Lower lobe of right lung (tissue), 2 donors: ENCODE measurements at places on chromosomes 2 and 18. TPM values are rescaled to one million over a fixed set of nuclear protein-coding genes. Genes with fewer than 3 reads are reported as not detected.

DNA sequence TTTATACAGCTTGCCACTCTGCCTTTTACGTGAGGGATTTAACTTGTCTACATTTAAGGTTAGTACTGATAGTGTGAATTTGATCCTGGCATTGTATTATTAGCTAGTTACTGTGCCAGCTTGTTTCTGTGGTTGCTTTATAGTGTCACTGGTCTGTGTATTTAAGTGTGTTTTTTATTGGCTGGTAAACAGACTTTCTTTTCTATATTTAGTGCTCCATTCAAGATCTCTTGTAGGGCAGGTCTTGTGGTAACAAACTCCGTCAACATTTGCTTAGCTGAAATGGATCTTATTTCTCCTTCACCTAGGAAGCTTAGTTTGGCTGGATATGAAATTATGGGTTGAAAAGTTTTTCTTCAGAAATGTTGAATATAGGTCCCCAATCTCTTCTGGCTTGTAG, 1971.0 kb upstream of the LRRTM1 start:
- H3K27ac ChIP-seq, result no peak overlapping the region
- H3K36me3 ChIP-seq, result no peaks in the 10 kb centered on the region
- no peaks in the 10 kb centered on the region for H3K27me3 ChIP-seq
- no peaks in the 10 kb centered on the region for H3K4me1 ChIP-seq

GRCh38 chr2:222819722-222820333, 41.0 kb upstream of the ACSL3 start:
- no peaks in the 10 kb centered on the region for H3K4me1 ChIP-seq
- no peak overlapping the region for H3K4me3 ChIP-seq
- H3K36me3 ChIP-seq, result no peaks in the 10 kb centered on the region

KIAA2012 gene
- total RNA-seq, result 2.8 TPM

DNA sequence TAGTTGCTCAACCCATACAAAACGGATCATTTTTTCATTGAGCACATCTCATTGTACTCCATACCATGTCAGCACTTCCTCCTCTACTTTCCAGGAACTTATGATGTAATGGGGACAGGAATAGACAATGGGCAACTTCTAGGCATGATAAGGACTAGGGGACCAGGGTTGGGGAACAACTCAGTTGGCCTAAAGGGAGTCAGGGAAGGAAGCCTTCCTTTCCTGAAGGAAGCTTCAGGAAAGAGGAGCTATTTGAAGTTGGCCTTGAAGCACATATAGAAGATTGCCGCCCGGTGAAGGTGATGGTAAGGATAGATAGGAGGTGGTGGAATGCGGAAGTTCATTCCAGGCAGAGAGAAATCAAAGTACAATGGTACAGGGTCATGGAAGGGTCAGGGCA, 283.9 kb downstream of the SLC8A1 start:
- no peak overlapping the region for H3K4me3 ChIP-seq
- DNase-seq, result no peak
- peaks cover 12% of the 10 kb centered on the region for H3K4me1 ChIP-seq
- no peaks in the 10 kb centered on the region for H3K36me3 ChIP-seq
- no peaks in the 10 kb centered on the region for H3K27me3 ChIP-seq
- no peak overlapping the region for H3K27ac ChIP-seq

- peaks cover 8% of the 10 kb centered on the region for H3K36me3 ChIP-seq
- no peak overlapping the region for H3K27ac ChIP-seq
- DNase-seq, result no peak
- H3K4me1 ChIP-seq, result peaks cover 6% of the 10 kb centered on the region
- H3K27me3 ChIP-seq, result no peaks in the 10 kb centered on the region
These were observed 148.9 kb downstream of the AGPS start for GRCh38 chr2:177541258-177541991.

GRCh38 chr2:241753493-241753892, 19.1 kb downstream of the D2HGDH start:
- no peak for DNase-seq
- H3K4me1 ChIP-seq, result no peaks in the 10 kb centered on the region
- H3K36me3 ChIP-seq, result peaks cover 56% of the 10 kb centered on the region
- H3K4me3 ChIP-seq, result no peak overlapping the region
- H3K27me3 ChIP-seq, result no peaks in the 10 kb centered on the region

ACVR1C gene
- 1.7 TPM for total RNA-seq

FAP gene
- total RNA-seq, result 3.4 TPM

DNA sequence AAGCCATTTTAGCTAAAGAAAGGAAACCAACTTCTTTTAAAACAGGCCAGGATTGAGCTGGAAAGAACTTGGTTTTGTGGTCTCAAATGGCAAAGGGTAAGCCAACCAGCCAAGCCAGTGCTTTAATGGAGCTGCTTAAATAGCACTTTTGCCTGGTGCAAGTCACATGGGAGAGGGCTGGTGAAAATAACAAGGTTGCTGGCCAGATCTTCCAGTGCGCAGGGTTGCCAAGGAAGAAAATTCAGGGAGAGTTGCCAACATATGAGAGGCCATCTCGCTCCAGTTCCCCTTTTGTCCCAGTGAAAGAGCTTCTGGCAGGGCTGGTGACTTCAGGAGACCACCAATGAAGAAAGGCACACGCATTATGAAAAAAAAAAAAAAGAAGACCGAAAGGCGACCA, 57.3 kb downstream of the IRS1 start:
- DNase-seq, result no peak
- no peaks in the 10 kb centered on the region for H3K27me3 ChIP-seq
- peaks cover 33% of the 10 kb centered on the region for H3K4me1 ChIP-seq
- peak overlapping the region; percentile 4 for H3K27ac ChIP-seq
- H3K4me3 ChIP-seq, result no peak overlapping the region
- no peaks in the 10 kb centered on the region for H3K36me3 ChIP-seq

- H3K27ac ChIP-seq, result no peak overlapping the region
- no peaks in the 10 kb centered on the region for H3K4me1 ChIP-seq
- no peaks in the 10 kb centered on the region for H3K27me3 ChIP-seq
- H3K36me3 ChIP-seq, result no peaks in the 10 kb centered on the region
- H3K4me3 ChIP-seq, result no peak overlapping the region
These were observed 38.2 kb downstream of the FHOD3 start for GRCh38 chr18:36335476-36336279.

GRCh38 chr2:182906454-182906853, 40.0 kb upstream of the FRZB start:
- no peak overlapping the region for H3K27ac ChIP-seq
- peaks cover 8% of the 10 kb centered on the region for H3K36me3 ChIP-seq
- H3K27me3 ChIP-seq, result no peaks in the 10 kb centered on the region
- DNase-seq, result no peak
- H3K4me3 ChIP-seq, result no peak overlapping the region

DNA sequence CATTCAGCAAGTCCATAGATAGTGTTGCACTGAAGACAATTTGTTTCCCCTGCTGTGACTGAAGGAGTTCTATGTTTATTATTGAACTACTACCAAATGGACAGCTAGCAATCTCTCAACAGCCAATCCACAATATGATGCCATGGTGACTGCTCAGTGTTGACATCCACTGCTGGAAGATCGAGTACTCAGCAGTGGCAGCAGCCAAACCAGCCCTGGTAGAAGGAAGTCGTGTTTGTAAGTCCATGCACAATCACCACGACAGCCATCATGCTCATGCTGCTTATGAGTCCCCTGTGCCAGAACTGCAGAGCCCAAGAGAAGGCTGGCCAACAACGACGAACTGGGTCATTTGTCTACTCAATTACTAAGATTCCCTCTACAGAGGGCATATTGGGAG, 66.4 kb downstream of the OSR1 start:
- H3K27ac ChIP-seq, result no peak overlapping the region
- no peaks in the 10 kb centered on the region for H3K27me3 ChIP-seq
- H3K36me3 ChIP-seq, result no peaks in the 10 kb centered on the region
- no peaks in the 10 kb centered on the region for H3K4me1 ChIP-seq
- peak overlapping the region; percentile 3 for H3K4me3 ChIP-seq

COBLL1 gene
- total RNA-seq, result 89.4 TPM

- no peak for DNase-seq
- peak overlapping the region; percentile 96 for H3K4me3 ChIP-seq
- peak overlapping the region; percentile 88 for H3K27ac ChIP-seq
These were observed 2.5 kb downstream of the MERTK start for GRCh38 chr2:111900859-111901258.

- H3K27me3 ChIP-seq, result no peaks in the 10 kb centered on the region
- H3K4me3 ChIP-seq, result no peak overlapping the region
- H3K36me3 ChIP-seq, result no peaks in the 10 kb centered on the region
- no peak overlapping the region for H3K27ac ChIP-seq
These were observed 51.3 kb upstream of the SPP2 start for GRCh38 chr2:233999182-233999581.

DNA sequence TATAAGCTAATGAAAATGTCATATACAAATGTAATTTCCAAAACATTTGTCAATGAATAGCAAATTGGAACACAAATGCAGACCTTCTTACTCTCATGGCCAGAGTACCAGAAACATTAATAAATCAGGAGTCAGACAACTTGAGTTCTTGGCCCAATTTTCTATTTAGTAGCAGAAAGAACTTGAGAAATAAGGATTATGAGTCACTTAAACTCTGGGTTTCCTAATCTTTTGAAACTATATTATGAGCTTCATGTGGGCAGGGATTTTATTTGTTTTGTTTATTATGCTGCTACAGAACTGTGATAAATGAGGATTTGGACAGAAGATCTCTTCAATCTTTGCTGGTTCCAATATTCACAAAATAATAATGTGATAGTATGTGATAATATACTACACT, 686.7 kb downstream of the NR4A2 start:
- H3K4me3 ChIP-seq, result no peak overlapping the region
- H3K4me1 ChIP-seq, result no peaks in the 10 kb centered on the region
- H3K36me3 ChIP-seq, result no peaks in the 10 kb centered on the region
- no peak overlapping the region for H3K27ac ChIP-seq

TMEM198 gene
- total RNA-seq, result 1.4 TPM

DNA sequence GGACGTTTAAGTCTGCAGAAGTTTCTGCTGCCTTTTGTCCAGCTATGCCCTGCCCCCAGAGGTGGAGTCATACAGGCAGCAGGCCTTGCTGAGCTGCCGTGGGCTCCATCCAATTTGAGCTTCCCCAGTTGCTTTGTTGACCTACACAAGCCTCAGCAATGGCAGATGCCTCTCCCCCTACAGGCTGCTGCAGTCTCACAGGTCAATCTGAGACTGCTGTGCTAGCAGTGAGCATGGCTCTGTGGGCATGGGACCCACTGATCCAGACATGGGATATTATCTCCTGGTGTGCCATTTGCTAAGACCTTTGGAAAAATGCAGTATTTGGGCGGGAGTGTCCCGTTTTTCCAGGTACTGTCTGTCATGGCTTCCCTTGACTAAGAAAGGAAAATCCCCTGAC, 726.0 kb downstream of the ERBB4 start:
- no peaks in the 10 kb centered on the region for H3K27me3 ChIP-seq
- DNase-seq, result no peak
- H3K36me3 ChIP-seq, result no peaks in the 10 kb centered on the region

DNA sequence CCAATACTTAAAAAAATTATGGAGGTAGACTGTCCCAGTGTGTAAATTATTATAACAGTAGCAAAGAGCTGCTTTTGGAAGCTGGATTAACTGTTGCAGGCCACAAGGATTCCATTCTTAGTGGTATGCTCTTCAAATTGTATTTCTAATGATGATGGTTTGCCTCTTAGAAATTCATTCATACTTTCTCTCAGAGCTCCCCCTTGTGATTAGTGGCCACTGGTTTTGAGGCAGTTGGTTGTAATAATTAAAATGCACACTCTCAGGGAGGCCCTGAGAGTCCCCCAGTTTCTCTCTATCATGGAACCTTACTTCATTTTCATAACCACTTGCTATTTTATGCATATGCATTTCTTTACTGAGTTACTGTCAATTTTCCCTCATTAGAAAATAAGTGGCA, 122.5 kb downstream of the PLA2R1 start:
- H3K36me3 ChIP-seq, result no peaks in the 10 kb centered on the region
- H3K4me1 ChIP-seq, result no peaks in the 10 kb centered on the region
- H3K27ac ChIP-seq, result no peak overlapping the region
- no peak for DNase-seq

DNA sequence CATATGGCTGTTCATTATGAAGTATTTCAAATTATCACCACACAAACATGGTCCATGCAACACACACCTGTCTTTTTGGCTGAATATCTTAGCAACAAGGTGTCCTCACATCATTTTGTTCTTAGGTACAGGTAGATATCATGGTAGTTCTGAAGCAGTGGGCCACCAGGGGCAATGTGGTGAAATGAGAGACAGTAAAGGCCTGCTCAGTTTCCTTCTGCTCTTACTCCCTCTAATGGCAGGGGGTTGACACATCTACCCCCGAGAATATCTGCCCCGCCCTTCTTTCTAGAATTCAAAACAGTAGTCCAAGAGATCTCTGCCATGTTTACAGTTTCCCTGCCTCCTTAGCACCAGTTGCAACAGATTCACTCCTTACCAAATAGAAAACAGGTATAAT, 147.0 kb upstream of the KLHL14 start:
- H3K36me3 ChIP-seq, result no peaks in the 10 kb centered on the region
- no peaks in the 10 kb centered on the region for H3K4me1 ChIP-seq
- H3K27ac ChIP-seq, result no peak overlapping the region

DNA sequence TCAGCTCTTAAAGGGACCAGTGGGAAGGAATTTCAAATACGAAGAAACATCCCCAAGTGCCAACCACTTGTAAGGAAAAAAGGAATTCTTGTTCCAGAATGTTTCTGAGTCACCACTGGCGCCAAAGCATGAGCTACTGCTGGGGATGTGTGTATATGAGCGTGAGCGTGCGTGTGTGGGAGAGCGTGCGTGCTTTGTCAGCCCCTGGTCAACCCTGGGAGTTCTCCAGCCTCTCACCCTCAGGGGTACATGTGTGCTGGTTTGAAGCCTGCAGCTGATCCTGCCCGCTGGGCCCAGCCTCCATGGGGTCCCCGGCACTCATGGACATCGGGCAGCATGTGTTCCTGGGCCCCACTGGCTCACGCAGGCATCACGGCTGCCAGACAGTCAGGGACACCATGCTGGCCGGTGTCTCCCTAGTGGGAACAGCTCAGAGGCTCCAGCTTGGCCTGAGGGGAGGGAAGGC, 17.1 kb downstream of the HS6ST1 start:
- peaks cover 53% of the 10 kb centered on the region for H3K4me1 ChIP-seq
- H3K4me3 ChIP-seq, result no peak overlapping the region
- H3K27me3 ChIP-seq, result no peaks in the 10 kb centered on the region
- DNase-seq, result no peak
- no peaks in the 10 kb centered on the region for H3K36me3 ChIP-seq
- no peak overlapping the region for H3K27ac ChIP-seq

WNT10A gene
- 0.35 TPM for total RNA-seq

GRCh38 chr2:152095146-152095545, 3.7 kb downstream of the CACNB4 start:
- H3K36me3 ChIP-seq, result no peaks in the 10 kb centered on the region
- H3K27ac ChIP-seq, result no peak overlapping the region
- no peak overlapping the region for H3K4me3 ChIP-seq
- DNase-seq, result no peak

- no peak overlapping the region for H3K4me3 ChIP-seq
- no peak for DNase-seq
- H3K36me3 ChIP-seq, result no peaks in the 10 kb centered on the region
- no peak overlapping the region for H3K27ac ChIP-seq
These were observed 227.2 kb upstream of the HS6ST1 start for GRCh38 chr2:128545829-128546228.
